T-helper 22 cell (primary cell): ENCODE measurements at places on chromosomes 11 and 22.

DNA sequence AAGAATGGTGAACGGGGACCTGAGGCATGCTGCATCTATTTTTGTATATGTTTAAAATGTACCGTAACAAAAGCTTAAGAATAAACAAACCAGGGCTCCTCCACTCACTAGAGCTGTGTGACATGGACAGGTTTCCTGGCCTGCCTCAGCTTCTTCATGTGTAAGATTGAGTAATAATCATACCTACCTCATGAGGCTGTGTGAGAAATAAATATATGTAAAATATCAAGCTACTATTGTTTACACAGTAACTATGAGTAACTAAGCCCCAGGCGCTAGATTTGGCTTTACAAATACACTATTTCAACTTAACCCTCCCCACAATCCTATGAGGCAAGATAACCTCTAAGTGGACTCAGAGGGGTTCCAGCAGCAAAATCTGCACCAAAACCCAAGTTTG lies 66.4 kb downstream of the SMCO4 start:
- no peak for DNase-seq

- no peak for DNase-seq
These were observed 834.0 kb downstream of the BRD1 start for GRCh38 chr22:48993655-48994054.

GRCh38 chr11:86793307-86793706 lies 7.0 kb upstream of the PRSS23 start:
- no peak for DNase-seq

DNA sequence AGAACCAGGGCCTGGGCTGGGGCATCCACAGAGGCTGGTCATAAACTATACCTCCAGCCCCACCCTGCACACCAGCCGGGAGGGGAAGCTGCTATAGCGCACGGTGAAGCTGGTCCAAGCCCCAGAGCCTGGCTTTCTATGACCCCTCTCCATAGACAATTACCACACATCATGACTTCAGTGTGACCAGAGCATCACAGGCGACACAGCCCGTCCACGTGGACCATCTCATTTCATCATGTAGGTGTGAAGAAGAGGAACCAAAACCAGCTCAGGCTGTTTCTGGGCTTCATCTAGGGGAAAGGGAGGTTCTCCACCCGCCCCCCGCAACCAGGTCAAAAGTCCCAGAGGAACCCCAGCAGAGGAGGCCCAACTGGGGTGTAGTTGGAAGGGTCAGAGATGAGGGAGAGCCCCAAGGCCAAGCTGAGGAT lies 3.0 kb downstream of the CXCR5 start:
- DNase-seq = no peak

GRCh38 chr11:125117429-125117828 lies 6.0 kb upstream of the TMEM218 start:
- DNase-seq = no peak

GRCh38 chr22:47144076-47144765 lies 381.8 kb downstream of the TBC1D22A start:
- DNase-seq = no peak

- DNase-seq = no peak
These were observed 101.8 kb downstream of the NAV2 start for GRCh38 chr11:19814421-19814820.

- no peak for DNase-seq
These were observed 15.1 kb downstream of the FXYD6 start for GRCh38 chr11:117861151-117862018.

GRCh38 chr11:123603666-123604065 lies 50.8 kb downstream of the SCN3B start:
- DNase-seq = no peak

- DNase-seq = no peak
These were observed 4.3 kb downstream of the SIAE start for GRCh38 chr11:124669193-124669592.

- DNase-seq = no peak
These were observed 89.2 kb downstream of the GRAMD1B start for GRCh38 chr11:123519055-123519796.

DNA sequence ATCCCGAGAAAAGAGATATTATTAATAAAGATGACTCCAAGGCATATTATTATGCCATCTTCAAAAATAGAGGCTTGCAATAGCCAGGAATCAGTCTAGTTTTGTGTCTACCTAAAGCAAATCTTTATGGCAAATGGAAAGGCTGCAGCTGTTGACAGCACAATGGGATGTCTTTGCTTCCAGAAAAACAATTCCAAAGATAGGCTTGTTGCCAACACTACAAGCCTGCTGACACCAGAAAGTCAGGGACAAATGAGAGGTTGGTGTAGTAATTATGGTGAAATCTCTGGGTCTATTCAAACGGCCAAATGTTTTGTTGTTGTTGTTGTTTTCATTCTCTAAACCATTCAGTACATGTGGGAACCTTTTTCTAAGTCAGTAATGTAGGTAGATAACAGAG lies 101.8 kb downstream of the LUZP2 start:
- DNase-seq = no peak
